ENCODE measurements at places on chromosomes 7 and 10.

DNA sequence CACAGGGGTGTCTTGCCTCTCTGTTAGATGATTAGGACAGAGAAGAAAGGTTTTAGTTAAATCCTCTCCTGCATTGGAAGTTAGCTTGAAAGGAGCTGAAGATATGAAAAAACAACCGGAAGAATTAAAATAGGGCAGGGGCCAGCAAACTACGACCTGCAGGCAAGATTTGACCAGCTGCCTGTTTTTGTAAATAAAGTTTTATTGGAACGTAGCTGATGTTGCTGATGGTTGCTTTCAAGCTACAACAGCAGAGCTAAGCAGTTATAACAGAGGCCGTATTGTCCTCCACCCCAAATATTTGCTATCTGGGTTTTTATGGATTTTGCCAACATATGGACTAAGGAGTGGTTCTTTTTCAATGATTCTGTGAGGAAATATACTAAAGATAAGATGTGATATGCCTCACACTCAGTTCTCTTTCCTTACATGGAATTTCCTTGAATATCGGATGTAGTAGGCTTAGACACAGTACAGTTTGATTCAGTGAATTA is 568.8 kb downstream of the PHTF2 start:
- DNase-seq: no peak

DNA sequence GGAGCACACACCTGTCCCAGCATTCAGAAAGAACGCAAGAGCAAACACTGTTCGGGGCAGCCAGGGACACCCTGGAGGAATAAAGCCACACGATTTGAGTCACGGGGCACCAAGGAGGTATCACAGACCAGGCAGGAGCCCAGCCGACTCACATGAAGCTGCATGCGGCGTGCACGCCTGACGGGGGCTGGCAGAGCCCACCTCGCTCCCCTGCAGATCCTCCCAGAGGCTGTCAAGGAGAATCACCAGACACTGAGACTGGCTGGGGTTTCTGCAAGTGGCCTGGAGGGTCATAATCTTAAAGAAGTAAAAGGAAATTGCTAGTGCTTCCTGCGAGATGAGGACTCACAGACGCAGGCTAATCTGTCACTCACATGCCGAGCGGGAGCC is 61.6 kb downstream of the TCERG1L start:
- no peak for DNase-seq

DNA sequence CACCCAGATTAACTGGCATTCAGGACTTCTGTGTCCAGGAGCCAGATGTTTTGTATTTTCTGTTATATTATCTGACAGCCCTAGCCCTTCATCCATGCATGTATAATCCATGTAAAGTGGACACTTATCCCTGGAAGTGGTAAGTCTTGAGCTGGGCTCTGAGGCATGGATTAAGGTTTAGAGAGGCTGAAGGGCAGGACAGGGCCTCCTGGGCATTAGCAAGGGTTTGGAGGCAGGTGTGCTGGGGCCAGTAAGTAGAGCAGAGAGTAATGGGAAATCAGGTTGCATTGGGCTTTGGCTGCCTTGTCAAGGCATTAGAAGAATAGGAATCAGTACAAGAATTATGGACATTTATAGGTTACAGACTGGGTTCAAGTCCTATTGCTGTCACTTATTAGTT is 138.0 kb downstream of the DYNC1I1 start:
- no peak for DNase-seq

- no peak for DNase-seq
Measured at GRCh38 chr10:25177754-25178135, 2.9 kb downstream of the GPR158 start.

- no peak for DNase-seq
Measured at GRCh38 chr10:132175907-132176581, 10.7 kb upstream of the DPYSL4 start.

DNA sequence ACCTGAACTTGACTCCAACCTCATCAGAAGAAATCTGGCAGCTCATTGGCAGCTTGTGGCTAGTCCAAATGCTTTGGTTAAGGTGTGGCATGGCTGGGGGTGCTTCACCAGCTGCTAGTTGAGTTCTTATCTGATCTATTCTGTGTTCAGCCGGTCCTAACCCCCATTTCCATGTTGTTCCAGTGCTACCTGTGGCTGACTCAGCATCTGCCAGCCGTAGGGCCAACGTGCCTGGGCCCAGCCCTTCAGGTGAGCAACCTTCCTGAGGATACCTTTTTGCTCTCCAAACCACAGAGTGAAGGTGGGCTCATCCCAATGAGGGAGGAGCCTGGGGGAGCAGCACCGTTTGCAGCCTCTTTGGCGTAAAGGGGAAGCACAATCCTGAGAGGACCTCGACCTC is 46.8 kb upstream of the C10orf120 start:
- DNase-seq: no peak

DNA sequence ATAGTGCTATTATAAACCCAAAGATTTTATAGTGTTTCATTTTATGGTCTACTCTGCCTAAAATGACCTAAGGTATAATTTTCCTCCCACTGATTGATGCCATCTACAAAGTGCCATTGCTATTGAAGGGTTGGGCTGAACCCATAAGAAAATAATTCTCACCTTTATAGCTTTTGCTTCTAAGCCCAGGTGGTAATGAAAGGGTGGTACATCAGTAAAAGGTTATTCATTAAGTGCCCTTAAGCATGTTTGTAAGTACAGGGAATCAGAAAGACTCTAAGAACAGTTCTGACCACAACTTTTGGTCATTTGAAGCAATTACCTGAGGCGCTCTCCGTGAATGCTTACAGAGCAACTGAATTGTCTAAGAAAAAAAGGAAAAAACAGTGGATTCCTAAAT is 1247.3 kb downstream of the NXPH1 start:
- DNase-seq: no peak

DNA sequence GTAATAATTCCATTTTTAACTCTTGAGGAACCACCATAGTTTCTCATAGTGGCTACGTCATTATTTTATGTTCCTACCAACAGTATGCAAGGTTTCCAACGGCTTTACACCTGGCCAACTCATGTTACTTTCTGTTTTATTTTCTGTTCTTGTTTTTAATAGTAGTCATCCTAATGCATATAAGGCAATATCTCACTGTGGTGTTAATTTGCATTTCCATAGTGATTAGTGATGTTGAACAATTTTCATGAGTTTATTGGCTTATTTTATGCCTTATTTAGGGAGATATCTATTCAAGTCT is 465.5 kb upstream of the KLF6 start:
- no peak for DNase-seq

- no peak for DNase-seq
Measured at GRCh38 chr7:49791088-49791741, 17.8 kb downstream of the VWC2 start.

- no peak for DNase-seq
Measured at GRCh38 chr10:36621346-36621745, 504.1 kb upstream of the ANKRD30A start.

GRCh38 chr7:110718503-110719205 is 372.3 kb upstream of the LRRN3 start:
- DNase-seq: no peak

- DNase-seq: no peak
Measured at GRCh38 chr10:87000491-87000890, 19.6 kb upstream of the FAM25A start.

- DNase-seq: no peak
Measured at GRCh38 chr7:155804897-155805825, 7.1 kb downstream of the SHH start.

Data from bone marrow (tissue), 2 donors.